Mononuclear cell (primary cell): ENCODE measurements at places on chromosomes 6 and 20. TPM values are rescaled to one million over a fixed set of nuclear protein-coding genes. Genes with fewer than 3 reads are reported as not detected.

MCHR2 gene
- total RNA-seq: not detected

ZBP1 gene
- 14.7 TPM for total RNA-seq

ZSCAN31 gene
- total RNA-seq: 1.3 TPM

RAB32 gene
- 37.6 TPM for total RNA-seq

KCNQ5 gene
- 2.8 TPM for total RNA-seq

TREML1 gene
- total RNA-seq: 41.7 TPM

CCM2L gene
- 0.42 TPM for total RNA-seq

HLA-DRA gene
- 1,165 TPM for total RNA-seq

VGLL2 gene
- 0.10 TPM for total RNA-seq

MAFB gene
- total RNA-seq: 122 TPM

KHDRBS2 gene
- total RNA-seq: 2.4 TPM

EFCAB8 gene
- 0.73 TPM for total RNA-seq

SPO11 gene
- not detected for total RNA-seq

MRAP2 gene
- 0.10 TPM for total RNA-seq

GRM4 gene
- total RNA-seq: under 0.01 TPM
